Activated naive CD8-positive, alpha-beta T cell treated with anti-CD3 and anti-CD28 coated beads, Interleukin-2, amount 50 U/mL, for 16 hours (primary cell): ENCODE measurements at places on chromosomes 12 and 14.

GRCh38 chr12:31362115-31362758 is 36.3 kb upstream of the SINHCAF start:
- no peak for DNase-seq

GRCh38 chr12:4905316-4905715 is 4.4 kb upstream of the KCNA1 start:
- no peak for DNase-seq

DNA sequence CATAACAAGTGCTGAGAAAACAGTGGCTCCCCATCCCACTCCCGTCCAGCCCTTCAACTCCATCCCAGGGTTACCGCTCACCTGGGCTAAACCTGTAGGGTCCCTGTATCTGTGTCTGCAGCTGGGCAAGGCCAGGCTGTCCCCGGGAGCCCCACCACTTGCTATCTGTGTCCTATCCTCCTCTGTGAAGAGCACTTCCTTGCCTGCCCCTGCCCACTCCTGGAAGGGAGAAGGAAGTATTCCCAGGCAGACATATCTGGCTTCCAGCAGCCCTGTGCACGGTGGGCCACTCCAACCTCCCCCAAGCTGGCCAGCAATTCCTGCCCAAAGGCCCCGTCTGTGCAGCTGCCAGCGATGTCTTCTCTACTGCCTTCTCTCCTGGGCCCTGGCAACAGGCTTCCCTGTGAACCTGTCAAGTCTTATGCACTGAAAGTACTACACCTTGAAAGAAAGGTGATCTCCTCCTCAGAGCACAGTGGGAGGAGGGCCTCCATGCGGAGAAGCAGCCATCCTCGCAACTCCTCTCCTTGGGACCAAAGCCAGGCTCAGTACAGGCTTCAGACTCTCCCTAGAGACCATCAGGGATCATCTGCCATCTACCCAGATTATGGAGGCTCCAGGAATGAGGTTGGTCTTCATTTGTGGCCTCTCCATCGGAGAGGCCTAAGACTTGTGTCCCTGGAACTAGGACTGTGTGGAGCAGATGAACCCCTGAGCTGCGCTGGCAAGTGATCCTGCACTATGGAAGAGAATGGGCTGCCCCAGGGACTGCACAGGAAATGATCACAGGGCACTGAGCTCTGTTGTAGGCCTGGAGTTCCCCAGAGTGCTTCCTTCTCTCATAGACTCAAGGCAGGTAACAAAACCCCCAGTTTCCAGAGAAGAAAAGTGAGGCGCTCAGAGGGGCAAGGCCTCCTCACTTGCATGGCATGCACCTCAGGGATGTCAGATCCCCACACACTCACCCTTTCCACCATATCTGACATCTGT is 663.6 kb downstream of the BCL11B start:
- DNase-seq = no peak

DNA sequence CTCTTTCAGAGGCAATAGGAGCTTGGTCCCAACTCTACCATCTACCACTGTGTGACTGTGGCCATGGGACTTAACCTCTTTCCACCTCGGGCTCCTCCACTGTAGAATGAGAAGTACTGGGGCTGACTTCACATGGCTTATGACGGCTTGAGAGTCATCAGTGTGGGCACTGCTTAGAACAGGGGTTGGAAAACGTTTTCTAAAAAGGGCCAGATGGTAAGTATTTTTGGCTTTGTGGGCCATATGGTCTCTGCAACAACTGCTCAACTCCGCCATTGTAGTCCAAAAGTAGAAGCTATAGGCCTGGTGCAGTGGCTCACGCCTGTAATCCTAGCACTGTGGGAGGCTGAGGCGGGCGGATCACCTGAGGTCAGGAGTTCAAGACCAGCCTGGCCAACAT is 69.2 kb upstream of the LTA4H start:
- no peak for DNase-seq

DNA sequence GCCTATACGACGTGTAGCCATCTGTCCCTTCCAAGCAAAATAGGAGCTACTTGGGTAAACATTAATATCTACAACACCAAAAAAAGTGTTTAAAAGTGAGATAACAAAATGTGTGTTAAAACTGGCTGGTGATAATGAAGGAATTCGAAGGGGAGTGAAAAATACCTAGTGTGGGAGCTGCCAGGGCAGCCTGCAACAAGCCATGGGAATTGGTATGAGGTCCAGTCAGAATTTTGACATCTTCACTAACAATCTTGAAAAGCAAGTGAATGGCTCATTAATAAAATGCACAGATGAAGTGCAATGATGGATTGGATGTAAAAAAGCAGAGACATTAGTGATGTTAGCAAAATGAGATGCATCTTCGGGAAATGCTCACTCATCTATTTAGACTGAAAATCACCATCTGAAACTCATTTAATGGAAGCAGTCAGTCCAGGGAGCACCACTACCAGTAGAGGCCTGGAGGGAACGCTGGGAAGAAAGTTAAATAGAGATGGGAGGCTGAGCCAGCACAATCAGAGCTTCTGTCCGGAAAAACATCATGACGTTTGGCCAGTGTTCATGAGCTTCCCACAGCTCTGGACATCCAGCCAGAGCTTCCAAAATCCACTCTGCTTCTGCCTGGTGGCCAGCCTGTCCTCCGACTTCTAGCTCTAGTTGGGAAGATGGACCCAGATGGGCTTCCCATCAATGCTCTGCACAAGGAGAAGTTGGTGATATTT is 405.0 kb upstream of the TMTC1 start:
- no peak for DNase-seq
